ENCODE measurements at places on chromosomes 3 and 15.
A peak's percentile ranks its signal among the peaks of the same experiment; 100 is the strongest.

DNA sequence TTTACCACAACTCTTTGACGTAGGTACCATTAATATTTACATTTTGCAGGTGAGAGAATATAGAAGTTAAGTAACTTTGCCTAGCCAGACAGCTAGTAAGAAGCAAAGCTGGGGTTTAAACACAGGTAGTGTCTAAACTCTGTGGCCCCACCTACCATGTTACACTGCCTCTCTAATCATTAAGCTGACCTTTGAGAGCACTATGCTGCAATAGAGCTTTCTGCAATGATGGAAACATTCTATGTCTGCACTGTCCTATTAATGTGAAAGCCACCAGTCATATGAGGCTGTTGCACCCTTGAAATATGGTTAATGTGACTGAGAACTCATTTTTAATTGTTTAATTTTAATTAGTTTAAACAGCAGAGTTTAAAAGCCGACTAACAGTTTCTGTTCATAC, 6.3 kb upstream of the RARB start:
- H3K4me3 ChIP-seq, result no peak overlapping the region
- H3K36me3 ChIP-seq, result no peaks in the 10 kb centered on the region
- H3K4me1 ChIP-seq, result no peaks in the 10 kb centered on the region

GRCh38 chr3:46922426-46922825, 44.9 kb downstream of the PTH1R start:
- no peak overlapping the region for H3K4me3 ChIP-seq
- no peak overlapping the region for H3K27ac ChIP-seq
- peaks cover 10% of the 10 kb centered on the region for H3K36me3 ChIP-seq
- H3K4me1 ChIP-seq, result peaks cover 18% of the 10 kb centered on the region
- DNase-seq, result no peak

DNA sequence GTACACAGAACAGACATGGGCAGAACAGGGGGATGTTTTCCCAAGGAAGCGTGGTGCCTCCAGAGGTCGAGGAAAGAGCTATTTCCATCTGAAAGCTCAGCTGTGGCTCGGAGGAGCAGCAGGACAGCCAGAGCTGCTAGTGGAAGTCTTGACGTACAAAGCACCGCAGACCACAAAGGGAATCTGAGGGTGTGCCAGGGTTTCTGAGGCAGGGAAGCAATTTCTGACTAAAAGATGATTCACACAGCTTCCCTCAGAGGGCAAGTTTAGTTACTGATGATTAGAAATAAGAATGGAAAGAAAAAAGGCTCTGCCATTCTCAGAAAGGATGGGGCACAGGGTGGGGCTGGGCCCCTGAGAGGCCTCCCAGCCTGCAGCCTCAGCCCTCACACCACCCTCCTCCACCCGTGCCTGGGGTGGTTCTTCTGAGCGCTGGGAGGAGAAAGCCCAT, 45.8 kb upstream of the SEC13 start:
- H3K4me3 ChIP-seq, result no peak overlapping the region
- H3K4me1 ChIP-seq, result no peaks in the 10 kb centered on the region
- no peak overlapping the region for H3K27ac ChIP-seq

DNA sequence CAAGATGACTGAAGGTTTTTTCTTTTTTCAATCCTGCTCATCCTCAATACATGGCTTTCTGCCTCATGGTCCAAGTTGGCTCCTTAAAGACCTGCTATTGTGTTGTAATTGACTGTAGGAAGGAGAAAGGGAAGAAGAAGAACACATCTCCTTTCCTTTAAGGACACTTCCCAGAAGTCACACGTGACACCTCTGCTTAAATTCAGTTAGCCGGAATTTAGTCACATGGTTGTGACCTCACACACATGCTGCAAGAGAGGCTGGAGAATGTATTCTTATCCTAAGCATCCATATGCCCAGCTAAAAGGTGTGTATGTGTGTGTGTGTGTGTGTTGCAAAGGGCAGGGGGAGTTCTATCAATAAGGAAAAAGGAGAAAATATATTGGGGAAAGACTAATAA, 185.8 kb upstream of the IL12A start:
- no peaks in the 10 kb centered on the region for H3K4me1 ChIP-seq
- no peak overlapping the region for H3K4me3 ChIP-seq
- H3K27ac ChIP-seq, result no peak overlapping the region
- H3K27me3 ChIP-seq, result no peaks in the 10 kb centered on the region

DNA sequence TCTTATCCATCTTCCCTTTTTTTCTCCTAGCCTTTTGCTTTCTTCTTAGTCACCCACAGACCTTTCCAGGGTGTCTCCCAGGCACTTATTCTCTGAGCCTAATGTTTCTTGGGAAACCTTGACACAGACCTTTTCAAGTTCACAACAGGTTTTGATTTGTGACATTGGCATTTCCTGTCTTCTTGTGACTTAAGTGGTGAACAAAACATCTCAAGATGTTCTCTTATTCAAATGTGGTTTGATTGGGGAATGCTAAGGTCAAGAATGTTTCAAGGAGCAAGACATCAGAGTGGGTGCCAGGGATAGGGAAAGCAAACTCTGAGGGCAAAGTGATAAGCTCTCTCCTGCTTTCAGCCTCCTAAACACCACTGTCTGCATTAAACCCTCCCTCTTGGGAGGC, 68.2 kb upstream of the GSK3B start:
- no peak overlapping the region for H3K4me3 ChIP-seq
- H3K27me3 ChIP-seq, result no peaks in the 10 kb centered on the region
- no peaks in the 10 kb centered on the region for H3K36me3 ChIP-seq

GRCh38 chr3:141368925-141369794, 856 bp downstream of the ZBTB38 start:
- H3K27me3 ChIP-seq, result no peaks in the 10 kb centered on the region
- no peaks in the 10 kb centered on the region for H3K36me3 ChIP-seq
- peaks cover 61% of the 10 kb centered on the region for H3K4me1 ChIP-seq
- peak overlapping the region; percentile 56 for H3K27ac ChIP-seq

DNA sequence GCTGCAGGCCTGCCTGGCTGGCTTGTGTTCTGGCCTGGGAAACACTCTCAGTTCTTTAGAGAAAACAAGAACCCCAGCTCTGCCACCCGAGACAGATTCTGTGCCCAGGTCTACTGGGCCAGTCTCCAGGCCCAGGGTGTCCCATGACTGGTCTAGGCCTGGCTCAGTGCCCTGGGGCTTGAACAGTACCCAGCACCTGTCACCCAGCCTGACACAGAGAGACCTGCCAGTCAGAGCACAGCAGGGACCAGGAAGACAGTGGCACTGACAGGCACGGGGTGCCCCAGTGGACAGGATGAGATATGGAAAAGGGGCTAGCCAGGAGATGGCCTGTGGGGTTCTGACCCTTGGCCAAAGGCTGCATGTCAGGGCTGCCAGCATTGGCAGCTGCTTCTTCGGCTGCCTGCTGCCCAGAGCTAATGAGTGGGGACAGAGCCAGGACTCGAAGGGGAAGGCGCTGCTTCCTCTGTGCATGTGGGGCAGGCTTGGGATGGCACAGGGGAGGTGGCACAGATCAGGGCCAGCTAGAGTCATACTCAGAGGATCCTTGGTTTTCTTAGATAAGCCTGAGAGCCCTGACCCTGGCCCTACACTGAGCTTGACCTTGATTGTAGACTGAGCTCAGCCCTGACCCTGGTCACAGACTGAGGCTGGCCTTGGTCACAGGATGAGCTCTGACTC, 15.1 kb downstream of the CCDC33 start:
- H3K36me3 ChIP-seq, result no peaks in the 10 kb centered on the region
- DNase-seq, result no peak
- peaks cover 75% of the 10 kb centered on the region for H3K27me3 ChIP-seq
- no peaks in the 10 kb centered on the region for H3K4me1 ChIP-seq
- H3K27ac ChIP-seq, result no peak overlapping the region
- no peak overlapping the region for H3K4me3 ChIP-seq

DNA sequence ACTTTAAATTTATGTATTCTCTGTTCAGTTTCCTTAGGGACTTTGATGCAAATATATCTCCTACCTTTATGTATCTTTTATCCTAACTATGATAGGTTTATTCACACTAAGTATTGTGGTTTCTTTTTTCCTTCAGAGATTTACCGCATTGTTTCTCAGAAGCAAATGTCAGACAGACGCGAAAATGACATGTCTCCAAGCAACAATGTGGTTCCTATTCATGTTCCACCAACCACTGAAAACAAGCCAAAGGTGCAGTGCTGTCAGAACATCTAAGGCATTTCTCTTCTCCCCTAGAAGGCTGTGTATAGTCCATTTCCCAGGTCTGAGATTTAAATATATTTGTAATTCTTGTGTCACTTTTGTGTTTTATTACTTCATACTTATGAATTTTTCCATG, 18.3 kb downstream of the RAB11A start:
- no peak overlapping the region for H3K4me3 ChIP-seq
- H3K36me3 ChIP-seq, result 0 out of 2 replicates have a peak, but pooled peaks cover 6% of the 10 kb centered on the region
- 0 out of 2 replicates have a peak, but pooled peaks cover under 1% of the 10 kb centered on the region for H3K4me1 ChIP-seq
- DNase-seq, result no peak
- H3K27me3 ChIP-seq, result no peaks in the 10 kb centered on the region
- H3K27ac ChIP-seq, result no peak overlapping the region

- no peaks in the 10 kb centered on the region for H3K36me3 ChIP-seq
- H3K27ac ChIP-seq, result peak overlapping the region; percentile 92
- H3K27me3 ChIP-seq, result no peaks in the 10 kb centered on the region
- H3K4me3 ChIP-seq, result peak overlapping the region; percentile 80
- H3K4me1 ChIP-seq, result peaks cover 18% of the 10 kb centered on the region
- peak; percentile 43 for DNase-seq
These were observed 759 bp upstream of the ARID3B start for GRCh38 chr15:74540161-74540760.

- H3K4me3 ChIP-seq, result no peak overlapping the region
- H3K4me1 ChIP-seq, result no peaks in the 10 kb centered on the region
- H3K36me3 ChIP-seq, result no peaks in the 10 kb centered on the region
- no peak overlapping the region for H3K27ac ChIP-seq
These were observed 39.3 kb upstream of the PPP4R2 start for GRCh38 chr3:72957297-72957696.

DNA sequence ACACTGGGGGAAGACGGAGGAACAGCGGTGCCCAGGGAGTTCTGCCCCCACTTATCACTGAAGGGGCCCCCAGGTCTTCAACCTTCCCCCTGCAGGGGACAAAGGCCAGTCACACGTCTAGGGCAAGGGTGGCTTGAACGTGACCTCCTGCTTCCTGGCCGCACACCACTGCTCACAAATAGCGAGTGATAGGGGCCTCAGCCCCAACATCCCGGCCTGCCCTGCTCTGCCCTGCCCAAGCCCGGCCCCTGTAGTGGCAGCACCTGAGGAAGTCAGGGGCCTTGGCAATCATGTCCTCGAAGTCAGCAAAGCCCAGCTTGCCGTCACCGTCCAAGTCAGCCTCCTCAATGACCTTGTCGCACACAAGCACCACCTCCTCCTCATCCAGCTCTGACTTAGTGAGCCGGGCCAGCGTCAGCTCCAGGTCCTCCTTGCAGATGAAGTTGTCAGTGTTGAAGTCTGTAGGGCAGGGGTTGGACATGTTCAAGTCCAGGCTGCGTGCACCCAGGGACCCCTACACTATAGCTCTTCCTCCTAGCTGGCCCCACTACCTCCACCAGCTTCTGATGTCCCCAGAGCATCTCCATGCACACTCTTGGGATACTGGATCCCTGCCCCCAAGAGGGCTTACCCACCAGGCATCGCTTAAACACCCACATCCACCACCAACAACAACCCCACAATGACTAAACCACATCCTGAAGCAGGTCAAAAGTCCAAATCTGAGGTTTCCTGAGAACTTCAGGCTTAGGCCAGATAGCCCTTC, 13.3 kb downstream of the SH2D7 start:
- no peaks in the 10 kb centered on the region for H3K27me3 ChIP-seq
- no peak overlapping the region for H3K27ac ChIP-seq

- no peak overlapping the region for H3K4me3 ChIP-seq
- H3K4me1 ChIP-seq, result no peaks in the 10 kb centered on the region
- DNase-seq, result no peak
- no peaks in the 10 kb centered on the region for H3K27me3 ChIP-seq
- H3K27ac ChIP-seq, result no peak overlapping the region
These were observed 11.1 kb downstream of the WDR53 start for GRCh38 chr3:196557236-196557635.

DNA sequence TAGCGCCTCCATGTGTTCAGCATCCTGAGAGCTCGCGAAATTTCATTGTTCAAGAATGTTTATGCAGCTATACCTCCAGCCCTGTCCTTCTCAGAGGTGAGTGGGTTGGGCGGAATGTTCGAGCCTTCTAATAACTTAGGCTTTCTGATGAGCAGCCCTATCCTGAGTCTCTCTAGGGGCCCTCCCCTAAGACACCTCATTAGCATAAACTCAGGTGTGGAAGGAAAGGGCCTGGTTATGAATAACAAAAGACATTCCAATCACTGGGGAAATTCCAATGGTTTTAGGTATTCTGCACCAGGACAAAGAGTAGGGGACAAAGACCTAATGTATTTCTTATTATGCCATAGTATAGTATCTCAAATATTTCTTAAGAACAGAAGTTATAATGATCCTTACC, 138.1 kb upstream of the PDZRN3 start:
- H3K27ac ChIP-seq, result no peak overlapping the region
- H3K36me3 ChIP-seq, result no peaks in the 10 kb centered on the region
- DNase-seq, result no peak
- no peaks in the 10 kb centered on the region for H3K27me3 ChIP-seq

DNA sequence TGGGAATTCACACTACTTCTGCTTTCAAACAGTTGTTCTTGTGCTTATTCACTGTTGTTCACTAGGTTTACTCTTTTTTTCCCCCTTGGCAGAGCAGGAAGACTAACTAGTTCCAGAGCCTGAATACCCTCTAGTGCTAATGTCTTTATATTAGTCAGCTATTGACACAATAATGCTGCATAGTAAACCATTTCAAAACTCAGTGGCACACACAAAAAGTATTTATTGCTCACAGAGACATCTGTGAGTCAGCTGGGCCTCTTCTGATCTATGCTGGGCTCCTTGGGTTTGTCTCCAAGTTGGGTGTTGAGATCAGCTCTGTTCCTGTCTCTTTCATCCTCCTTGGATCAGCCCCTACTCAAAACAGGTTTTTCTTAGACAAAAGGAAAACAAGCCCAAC, 51.1 kb downstream of the RSRC1 start:
- H3K27ac ChIP-seq, result no peak overlapping the region
- DNase-seq, result no peak
- H3K4me3 ChIP-seq, result no peak overlapping the region
- no peaks in the 10 kb centered on the region for H3K36me3 ChIP-seq
- H3K27me3 ChIP-seq, result no peaks in the 10 kb centered on the region

GRCh38 chr3:132062535-132062934, 27.7 kb upstream of the CPNE4 start:
- no peaks in the 10 kb centered on the region for H3K27me3 ChIP-seq
- H3K4me3 ChIP-seq, result no peak overlapping the region
- DNase-seq, result no peak
- H3K4me1 ChIP-seq, result no peaks in the 10 kb centered on the region

DNA sequence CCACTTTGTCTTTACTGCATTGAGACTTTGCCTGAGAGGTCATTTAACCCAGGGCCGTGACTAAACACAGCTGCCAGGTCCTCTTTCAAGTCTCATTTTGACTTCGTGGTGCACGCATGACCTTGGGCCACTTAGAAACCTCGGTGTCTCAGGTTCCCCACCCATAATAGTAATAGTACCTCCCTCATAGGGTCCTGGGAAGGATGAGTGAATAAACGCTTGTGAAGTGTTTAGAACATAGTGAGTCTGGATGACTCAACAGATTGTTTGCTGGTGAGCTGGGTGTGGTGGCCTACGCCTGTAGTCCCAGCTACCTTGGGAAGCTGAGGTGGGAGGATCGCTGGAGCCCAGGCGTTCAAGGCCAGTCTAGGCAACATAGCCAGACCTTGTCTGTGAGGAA, 56.3 kb downstream of the BDH1 start:
- H3K36me3 ChIP-seq, result no peaks in the 10 kb centered on the region
- no peak for DNase-seq
- no peak overlapping the region for H3K27ac ChIP-seq
- H3K27me3 ChIP-seq, result no peaks in the 10 kb centered on the region
